Bone marrow (tissue), 2 donors: ENCODE measurements at places on chromosomes 1 and 21.
A peak's percentile ranks its signal among the peaks of the same experiment; 100 is the strongest.

DNA sequence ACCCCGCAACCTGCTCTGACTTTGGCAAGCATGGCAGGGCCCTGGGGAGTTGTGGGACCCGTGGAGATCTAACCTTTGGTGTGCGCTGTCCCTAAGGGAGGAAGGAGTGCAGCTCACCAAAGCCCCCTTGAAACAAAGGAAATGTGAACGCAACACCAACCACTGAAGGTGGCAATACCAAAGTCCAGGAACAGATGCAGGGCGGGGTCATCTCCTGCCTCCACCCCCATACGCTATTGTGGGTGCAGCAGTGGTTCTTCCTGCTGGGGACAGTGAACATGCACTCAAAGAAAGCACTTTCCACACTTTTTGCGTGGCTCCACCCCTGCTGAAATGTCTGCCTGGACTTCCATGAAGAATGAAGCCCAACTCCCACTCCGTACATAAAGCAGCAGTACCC is 93.0 kb downstream of the UBE2U start:
- no peak for DNase-seq

- no peak for DNase-seq
Observed at GRCh38 chr1:7456722-7457082, 314.4 kb upstream of the VAMP3 start.

DNA sequence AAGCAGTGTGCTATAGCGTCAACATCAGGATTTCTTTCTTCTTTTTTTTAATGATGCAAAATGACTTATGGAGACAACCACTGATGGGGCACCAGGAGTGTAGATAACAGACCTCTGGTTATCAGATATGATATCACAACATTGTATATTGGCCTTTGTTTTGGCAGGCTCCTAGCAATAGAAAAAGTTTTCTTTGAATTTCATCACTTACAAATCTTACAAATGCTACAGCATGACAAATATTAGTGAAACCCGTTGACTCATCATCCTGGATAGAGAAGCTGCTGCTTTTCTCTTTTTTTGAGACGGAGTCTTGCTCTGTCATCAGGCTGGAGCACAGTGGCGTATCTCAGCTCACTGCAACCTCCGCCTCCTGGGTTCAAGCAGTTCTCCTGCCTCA is 92.9 kb downstream of the LTN1 start:
- DNase-seq = no peak

GRCh38 chr1:26459573-26460031 is 12.6 kb upstream of the HMGN2 start:
- DNase-seq = no peak

DNA sequence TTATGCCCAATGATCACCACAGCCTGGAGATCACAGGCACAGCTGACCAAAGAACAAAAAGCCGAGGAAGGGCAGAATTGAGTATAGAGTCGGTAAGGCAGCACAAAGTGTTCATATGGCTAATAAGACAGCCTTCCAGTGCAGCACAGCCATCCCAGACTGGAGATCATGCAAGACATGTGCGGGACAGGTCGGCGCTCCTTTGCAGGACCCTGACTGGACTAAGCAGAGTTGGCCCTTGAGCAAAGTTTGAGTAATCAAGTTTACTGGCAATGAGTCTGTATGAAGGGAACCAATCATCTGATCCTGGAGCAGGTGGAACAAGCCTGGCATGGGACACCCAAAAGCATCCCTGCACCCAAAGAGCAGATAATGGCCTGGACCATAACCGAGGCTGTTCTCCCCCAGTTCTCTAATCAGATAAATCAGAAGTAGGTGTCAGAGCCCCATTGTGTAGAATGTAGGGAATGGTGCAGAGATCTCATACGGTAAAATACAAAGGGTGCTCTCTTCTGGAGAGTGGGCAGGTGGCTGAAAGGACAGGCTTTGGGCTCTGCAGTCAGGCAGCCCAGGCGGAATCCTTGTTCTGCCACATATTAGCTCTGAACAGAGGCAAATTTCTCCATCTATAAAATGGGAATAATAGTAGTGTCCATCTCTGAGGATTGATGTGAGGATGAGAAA is 10.7 kb upstream of the DNASE2B start:
- DNase-seq = no peak

DNA sequence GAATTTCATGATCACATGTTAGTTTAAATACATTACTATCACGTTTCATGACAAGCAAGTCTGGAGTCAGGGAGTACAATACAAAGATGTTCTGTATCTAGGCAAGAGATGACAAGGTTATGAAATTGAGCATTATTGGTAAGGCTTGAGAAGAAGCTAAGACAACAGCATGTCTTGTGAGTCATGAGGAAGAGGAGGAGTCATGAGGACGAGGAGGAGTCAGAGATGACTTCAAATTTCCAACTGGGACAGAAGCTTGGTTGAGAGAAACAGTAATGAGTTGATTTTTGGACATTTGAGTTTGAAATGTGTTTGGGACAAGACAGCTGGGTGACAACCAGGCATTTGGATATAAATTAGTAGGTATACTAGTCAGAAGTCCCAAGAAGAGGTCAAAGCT is 4.3 kb upstream of the UBE2U start:
- DNase-seq = no peak

- DNase-seq = peak; percentile 44
Observed at GRCh38 chr1:209860293-209860881, 32.6 kb downstream of the UTP25 start.

GRCh38 chr1:154351363-154352068 is 26.2 kb downstream of the ATP8B2 start:
- DNase-seq = no peak

GRCh38 chr1:197915862-197916499 is 1.2 kb upstream of the LHX9 start:
- DNase-seq = no peak

DNA sequence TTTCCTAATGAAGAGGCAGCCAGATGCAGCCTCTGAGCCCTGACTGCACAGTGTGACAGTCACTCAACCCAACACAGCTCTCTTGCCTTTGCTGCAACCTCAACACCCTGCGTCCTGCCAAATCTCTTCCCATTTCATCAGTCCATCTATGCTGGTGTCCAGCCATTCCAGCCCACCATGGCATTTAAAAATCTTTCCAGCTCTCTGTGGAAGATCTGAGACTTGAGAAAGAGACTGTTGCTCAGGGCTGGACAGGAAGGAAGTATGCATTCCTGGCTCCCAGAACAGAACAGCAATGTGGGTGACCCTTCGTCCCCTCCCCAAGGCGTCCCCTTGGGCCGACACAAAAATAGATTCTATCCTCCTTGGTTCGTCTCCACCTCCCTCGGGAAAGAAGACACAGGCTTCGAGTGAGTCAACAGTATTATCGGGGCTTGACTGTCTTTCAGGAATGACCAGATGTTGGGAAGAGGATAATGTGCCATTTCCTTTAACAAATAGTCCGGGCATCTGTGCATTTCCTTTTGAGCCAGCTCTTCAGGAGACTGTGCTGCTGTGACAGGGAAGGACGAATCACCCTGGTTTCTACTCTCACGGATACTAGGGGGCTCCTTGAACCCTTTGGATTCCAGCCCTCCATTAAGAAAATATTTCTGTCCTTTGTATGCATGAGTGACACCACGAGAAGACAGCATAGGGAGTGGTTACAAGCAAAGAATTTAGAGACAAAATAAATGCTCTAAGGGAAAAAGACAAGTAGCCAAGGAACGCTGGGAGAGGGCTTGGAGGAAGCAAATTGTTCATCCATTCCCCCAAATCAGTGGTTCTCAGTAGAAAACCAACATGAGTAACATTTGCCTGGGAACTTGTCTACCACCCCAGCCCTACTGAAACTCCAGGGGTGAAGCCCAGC is 111.4 kb upstream of the CDC42BPA start:
- no peak for DNase-seq

DNA sequence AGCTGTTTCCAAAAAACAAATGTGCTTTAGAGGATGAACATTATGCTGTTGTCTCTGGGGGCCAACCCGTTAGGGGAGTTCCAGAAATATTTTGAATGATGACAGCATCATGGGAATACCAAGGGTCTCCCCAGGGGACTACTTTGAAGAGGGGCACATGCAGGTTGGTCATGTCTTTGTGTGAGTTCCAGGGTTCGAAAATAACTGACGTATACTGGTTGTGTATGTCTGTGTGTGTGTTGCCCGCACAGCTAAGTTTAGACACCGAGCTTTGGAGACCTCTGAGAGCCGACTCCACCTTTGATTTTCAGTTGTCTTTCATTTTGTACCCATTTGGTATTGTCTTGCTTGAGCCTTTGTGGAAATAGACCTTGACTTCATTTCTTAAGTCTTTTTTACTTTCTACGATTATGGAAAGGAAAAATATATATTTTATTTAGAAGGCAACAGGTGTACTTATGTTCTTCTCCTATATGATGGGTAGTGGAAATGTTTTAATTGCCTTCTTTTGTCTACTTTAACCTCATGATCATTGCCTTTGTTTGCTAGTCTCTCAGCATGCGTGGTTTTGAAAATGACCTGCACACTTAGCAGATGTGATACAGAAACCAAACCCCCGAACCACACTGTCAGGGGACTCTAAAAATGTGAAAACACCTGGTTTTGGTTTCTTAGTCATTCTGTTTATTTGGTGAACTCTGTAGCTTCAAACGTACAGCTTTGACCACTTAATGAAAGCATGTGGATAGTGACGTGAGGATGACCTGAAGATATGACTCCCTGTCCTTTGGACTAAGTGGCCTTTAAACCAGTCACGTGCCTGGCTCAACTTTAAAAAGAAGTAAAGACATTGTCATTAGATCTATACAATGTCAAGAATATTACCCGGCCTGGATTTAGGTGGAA is 56.5 kb downstream of the GALNT2 start:
- DNase-seq = no peak

- DNase-seq = no peak
Observed at GRCh38 chr1:12064073-12064969, 1.2 kb downstream of the TNFRSF8 start.

- DNase-seq = no peak
Observed at GRCh38 chr1:89271341-89272015, 1.2 kb downstream of the GBP5 start.

- no peak for DNase-seq
Observed at GRCh38 chr1:81548918-81549587, 251.7 kb upstream of the ADGRL2 start.

GRCh38 chr1:221435504-221435904 is 306.4 kb downstream of the DUSP10 start:
- DNase-seq = no peak

GRCh38 chr1:176206006-176206960 is 803 bp downstream of the COP1 start:
- peak; percentile 46 for DNase-seq

DNA sequence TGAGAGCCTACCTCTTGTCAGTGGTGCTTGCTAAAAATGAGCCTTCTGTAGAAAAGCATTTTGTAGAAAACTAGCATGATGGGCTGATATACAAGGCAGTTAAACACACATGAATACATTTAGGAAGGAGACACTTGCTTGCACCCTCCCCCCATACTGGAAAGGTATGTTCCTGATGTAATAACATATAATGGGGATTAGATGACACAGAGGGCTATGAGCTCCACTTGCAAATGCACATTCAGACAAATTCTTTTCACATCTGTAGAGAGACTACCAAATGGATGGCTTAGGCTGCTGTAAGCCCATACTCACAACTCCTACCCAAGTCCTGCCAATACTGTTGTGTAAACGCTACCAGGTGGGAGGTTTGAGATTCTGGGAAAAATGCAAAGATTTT is 634.0 kb downstream of the SMYD3 start:
- DNase-seq = no peak

DNA sequence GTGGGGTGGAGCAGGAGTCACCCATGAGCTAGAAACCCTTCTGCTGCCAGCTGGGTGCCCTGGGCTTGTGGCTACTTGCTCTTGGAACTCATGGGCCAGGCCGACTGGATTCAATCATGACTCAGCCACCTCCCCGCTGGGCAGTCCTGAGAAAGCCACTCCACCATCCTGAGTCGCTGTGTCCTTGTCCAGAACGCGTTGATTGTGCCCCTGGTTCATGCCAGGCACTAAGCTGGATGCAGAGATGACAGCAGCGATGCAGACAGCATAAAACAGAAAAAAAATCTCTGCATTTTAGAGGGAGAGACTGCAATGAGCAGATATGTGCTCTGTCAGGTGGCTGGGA is 10.6 kb downstream of the PADI1 start:
- no peak for DNase-seq

DNA sequence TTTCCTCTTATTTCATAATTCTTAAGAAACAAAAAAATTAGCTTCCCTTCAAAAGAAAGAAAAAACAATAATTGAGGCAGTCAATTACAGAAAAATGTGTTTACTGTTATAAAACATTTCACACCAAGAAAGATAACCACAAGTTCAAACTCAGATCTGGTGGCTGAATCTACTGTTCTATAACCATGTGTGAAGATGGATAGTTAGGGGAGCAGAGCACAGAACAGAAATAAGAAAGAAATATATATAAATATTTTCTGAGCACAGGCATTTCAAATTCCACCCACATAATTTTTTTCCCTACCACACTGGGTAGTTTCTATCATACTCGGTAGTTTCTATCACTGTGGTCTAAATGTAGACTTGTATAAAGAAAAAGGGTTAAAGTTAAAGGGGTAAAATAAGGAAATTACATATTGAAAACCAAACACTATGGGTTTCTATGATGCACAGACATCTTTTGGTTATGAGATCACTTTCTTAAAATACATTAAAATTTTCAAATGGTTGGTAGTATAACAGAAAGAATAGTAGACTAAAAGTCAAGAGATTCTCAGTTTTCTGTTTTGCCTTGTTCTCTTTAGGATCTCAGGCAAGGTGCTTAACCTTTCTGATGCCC is 10.8 kb downstream of the LYST start:
- DNase-seq = no peak

GRCh38 chr1:157133426-157133825 is 4.8 kb downstream of the ETV3 start:
- DNase-seq = no peak

- no peak for DNase-seq
Observed at GRCh38 chr1:169128562-169128961, 22.1 kb downstream of the ATP1B1 start.

DNA sequence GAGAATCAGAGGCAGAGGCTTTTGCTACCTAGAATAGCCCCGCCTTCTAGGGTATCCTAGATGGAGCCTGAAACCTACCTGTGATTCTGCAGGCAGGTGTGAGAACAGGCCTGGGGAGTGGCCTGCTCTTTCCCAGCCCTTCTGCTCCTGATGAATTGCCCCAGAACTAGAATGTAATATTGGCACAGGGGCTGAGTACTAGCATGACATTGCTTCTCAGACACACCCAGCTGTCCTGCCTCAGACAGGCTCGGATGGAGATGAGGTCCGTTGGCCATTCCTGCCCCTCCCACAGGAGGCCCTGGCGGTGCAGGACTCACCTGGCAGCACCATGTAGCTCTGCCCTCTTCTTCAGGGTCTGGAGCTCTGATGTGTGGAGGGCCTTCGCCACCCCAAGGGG is 237.6 kb downstream of the GRIK3 start:
- no peak for DNase-seq

- DNase-seq = no peak
Observed at GRCh38 chr1:241172486-241172885, 184.5 kb downstream of the RGS7 start.

GRCh38 chr1:165539306-165539705 is 4.5 kb upstream of the LRRC52 start:
- DNase-seq = no peak

GRCh38 chr1:190000365-190000872 is 477.2 kb downstream of the BRINP3 start:
- no peak for DNase-seq
